ENCODE measurements at places on chromosomes 2 and 18.

GRCh38 chr2:187988348-187988747 lies 303.3 kb upstream of the GULP1 start:
- peak; percentile 27 for DNase-seq

DNA sequence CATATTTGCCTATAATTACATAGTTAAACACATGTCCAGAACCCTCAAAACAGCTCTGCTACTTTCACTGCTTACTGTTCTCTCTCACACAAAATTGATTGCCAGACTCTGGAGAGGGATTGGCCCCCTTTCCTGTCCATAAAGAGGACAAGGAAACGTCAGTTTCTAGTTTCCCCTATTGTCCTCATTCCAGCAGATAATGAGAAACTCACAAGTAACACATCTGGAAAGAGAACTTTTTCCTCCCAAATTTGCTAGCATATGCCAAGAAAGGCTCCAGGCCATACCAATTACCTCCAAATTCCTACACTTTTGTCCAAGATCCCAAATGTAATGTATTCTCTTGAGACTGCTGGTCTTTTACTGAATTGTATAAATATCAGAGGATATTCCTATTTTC lies 200.5 kb downstream of the EXOC6B start:
- DNase-seq = no peak

- DNase-seq = no peak
Measured at GRCh38 chr2:238862701-238863100, 14.8 kb downstream of the TWIST2 start.

- no peak for DNase-seq
Measured at GRCh38 chr2:18552351-18553077, 7.9 kb downstream of the RDH14 start.

DNA sequence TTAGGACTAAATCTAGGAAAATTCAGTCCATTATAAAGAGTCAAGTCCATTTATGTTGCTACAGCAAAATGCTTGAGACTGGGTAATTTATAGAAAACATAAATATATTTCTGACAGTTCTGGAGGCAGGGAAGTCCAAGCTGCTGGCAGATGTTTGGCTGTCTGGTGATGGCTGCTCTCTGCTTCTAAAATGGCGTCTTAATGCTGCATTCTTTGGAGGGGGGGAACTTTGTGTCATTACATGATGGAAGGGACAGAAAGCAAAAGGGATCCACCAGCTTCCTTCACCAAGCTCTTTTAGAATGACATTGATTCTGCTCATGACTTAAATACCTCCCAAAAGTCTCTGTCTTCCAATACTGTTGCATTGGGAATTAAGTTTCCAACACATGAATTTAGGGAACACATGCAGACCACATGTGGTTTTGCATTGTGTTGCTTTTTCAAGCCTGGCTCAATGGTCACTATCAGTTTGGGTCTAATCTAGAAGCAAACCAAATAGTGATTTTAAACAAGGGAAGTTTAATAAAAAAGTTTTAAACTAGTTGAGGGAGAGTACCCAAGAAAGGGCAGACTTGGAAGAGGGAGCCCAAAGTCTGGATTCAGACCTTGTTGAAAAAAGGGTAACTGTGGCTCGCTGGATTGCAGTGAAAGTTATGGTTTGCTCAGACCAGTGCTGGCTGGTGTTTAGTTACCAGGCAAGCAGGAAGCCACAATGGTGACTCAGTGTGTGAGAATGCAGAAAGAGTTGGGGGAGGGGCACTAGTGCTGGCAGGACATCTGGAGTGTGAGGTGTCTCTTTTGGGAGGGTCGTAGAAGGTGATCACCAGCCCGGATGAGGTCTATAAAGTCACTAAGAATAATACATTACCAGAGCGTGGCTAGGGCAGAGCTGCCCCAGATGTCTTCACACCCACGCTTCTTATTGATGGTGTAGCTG lies 30.8 kb downstream of the C18orf54 start:
- DNase-seq = peak; percentile 50

DNA sequence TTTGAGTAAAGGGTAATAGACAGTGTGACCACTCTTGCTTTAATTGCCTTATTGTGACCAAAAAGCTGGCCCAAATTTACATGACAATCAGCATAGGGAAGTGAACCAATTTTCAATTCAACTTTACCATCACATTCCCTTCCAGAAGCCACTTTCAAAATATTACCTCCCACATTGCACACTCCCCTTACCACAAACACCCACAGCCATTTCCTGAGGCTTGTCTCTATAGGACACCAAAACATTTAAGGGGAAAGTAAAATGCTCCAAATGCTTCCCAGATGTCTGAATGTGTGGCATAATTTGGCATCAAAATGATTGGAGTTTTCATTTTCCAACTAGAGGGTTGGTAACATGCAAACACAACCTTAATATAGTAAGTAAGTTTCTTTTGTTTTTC lies 616.1 kb downstream of the SLC4A3 start:
- no peak for DNase-seq

DNA sequence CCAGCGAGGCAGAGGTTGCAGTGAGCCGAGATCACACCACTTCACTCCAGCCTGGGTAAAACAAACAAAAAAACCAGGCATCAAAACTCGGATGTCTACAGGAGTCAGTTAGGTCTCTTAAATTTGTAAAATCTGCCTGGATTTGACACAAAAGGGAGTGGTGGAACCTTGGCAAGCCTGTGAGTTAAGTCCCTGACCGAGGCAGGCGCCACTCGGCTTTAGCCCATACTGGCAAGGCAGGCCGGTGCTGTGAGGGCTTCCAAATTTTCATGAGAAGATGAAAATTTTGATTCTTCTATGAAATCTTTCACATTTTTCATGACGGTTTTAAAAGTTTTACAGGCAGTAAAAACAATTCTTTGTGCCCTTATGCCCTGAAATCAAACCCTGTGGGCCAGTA lies 165.8 kb downstream of the FMNL2 start:
- no peak for DNase-seq

GRCh38 chr2:8586457-8587051 lies 95.3 kb upstream of the ID2 start:
- DNase-seq = no peak

- no peak for DNase-seq
Measured at GRCh38 chr18:51070545-51070944, 40.5 kb downstream of the SMAD4 start.

- no peak for DNase-seq
Measured at GRCh38 chr18:26614374-26614773, 66.0 kb upstream of the KCTD1 start.

Data from iPS DF 6.9 (cell line).